ENCODE measurements at places on chromosomes 12 and 14.

DNA sequence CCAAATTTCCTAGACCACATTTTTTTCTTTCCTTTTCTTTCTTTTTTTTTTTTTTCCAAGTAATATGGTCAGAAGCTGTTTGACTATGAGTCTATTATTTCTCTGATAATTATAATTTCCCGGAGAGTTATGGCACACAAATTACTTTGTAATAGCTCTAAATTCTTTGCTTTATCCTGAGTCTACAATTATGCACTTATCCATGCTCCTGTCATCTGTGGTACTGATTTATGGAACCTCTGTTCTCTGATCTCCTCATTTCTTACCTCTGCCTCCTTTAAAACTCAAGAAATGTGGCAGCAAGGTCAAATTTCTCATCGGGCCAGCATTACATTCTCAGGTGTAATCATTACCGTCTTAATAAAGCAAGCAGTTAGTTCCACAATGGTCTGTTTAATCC is 282.1 kb downstream of the PAWR start:
- DNase-seq, result no peak

- DNase-seq, result no peak
Measured at GRCh38 chr14:39548358-39548757, 116.1 kb upstream of the FBXO33 start.

GRCh38 chr14:78202163-78202562 is 32.0 kb downstream of the NRXN3 start:
- DNase-seq, result no peak

- no peak for DNase-seq
Measured at GRCh38 chr12:4323396-4323795, 2.4 kb downstream of the TIGAR start.

DNA sequence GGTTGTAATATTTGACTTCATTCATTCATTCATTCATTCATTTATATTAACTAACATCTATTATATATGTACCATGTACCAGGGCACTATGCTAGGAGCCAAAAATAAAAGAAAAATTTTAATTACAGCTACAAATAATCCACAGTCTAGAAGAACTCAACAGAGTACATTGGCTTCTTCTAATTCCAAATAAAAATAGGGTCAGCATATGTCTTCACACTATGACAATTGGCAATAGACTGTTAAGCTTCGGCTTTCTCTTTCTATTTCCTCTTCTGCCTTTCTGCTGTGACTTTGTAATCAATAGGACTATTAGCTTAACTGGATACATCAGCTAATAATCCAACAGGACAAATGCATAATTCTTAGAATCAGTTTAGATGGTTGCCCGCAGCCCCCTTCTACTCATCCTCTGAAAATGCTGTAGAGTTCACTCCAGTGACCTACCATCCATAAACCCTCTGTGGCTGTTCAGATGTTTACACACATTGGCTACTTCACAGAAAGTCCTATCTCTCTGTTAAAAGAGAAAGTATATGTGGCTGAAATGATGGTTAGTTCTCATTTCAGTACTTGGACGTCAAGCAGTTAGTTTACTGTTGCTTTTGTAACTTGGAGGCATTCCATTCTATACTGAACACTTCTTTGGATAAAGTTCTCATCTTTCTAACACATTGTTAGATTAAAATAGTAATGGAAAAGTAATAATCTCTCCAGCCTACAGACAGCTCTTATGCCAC is 445.5 kb upstream of the GARIN6 start:
- no peak for DNase-seq

- no peak for DNase-seq
Measured at GRCh38 chr14:20970647-20970982, 15.3 kb downstream of the RNASE2 start.

DNA sequence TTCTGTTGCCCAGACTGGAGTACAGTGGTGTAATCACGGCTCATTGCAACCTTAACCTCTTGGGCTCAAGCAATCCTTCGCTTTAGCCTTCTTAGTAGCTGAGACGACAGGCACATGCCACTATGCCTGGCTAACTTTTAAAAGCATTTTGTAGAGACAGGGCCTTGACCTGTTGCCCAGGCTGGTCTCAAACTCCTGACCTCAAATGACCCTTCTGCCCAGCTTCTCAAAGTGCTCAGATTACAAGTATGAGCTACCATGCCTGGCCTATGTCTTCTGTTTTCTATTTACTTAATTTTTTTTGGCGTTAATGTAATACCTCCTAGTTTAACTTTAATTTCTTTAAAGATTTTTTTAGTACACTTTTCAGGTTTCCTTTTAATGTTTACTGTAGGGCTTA is 20.6 kb upstream of the KLRF1 start:
- DNase-seq, result no peak

GRCh38 chr14:68796418-68797101 is 3.7 kb upstream of the ZFP36L1 start:
- DNase-seq, result no peak

DNA sequence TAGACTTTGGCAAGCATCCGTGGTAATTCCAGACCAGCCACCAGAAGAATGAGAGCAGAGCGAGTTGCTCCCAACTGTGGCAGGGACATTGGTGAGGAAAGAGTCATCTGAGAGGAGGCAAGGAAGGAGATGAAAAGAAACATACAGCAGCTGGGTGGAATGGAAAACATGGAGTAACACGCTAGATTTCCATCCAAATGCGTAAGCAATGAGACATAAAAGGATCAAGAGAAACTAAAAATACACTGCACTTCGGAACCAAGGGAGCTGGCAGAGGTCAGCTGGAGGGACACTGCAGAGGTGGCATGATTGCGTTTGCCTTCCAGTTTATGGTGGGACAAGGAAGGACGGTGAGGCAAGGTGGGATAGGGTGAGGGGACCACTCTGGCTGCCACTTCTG is 82.9 kb downstream of the DDX51 start:
- DNase-seq, result no peak

GRCh38 chr12:16939871-16940306 is 333.9 kb upstream of the LMO3 start:
- DNase-seq, result no peak

- no peak for DNase-seq
Measured at GRCh38 chr12:29769162-29769858, 14.4 kb downstream of the TMTC1 start.

DNA sequence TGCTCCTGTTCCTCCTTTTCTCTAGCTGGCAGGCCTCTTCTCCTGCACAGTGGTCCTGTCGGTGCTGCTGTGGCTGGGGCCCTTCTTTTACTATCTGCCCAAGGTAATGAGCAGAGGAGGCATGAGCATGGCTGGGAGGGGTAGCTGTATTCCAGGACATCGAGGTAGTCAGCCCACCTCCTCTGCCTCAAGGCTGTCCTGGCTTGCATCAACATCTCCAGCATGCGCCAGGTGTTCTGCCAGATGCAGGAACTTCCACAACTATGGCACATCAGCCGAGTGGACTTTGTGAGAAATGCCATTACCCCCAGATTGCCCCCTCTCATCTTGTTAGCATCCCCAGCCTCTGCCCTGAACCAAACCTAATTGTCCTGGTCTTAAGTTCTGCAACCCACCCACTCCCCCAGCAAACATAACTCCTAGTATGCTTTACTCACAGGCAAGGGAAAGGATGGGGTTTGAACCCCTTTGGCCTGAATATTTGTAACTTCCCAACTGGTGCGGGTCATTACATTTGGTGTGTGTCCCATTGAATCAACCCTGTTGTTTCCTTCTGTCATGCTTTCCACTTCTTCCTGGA is 9.1 kb downstream of the B4GALNT1 start:
- DNase-seq, result no peak

DNA sequence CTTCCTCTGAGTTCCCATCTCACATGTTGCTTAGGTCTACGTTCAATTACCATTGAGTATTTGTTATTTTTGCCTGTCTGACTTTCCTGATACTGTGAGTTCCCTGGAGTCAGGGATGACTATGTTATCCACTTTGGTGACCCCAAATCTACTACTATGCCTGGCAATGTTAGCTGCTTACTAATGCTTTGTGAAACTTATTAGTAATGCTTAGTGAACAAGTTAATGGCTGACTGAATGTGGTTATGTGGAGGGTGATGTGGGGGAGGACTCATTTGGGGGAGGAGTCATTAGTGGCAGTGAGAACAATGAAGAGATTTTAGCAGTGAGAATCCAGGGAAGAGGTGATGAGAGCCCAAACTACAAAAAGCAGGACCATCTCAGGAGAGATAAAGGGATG is 121.6 kb downstream of the KTN1 start:
- no peak for DNase-seq

GRCh38 chr14:92651106-92651757 is 97.2 kb downstream of the LGMN start:
- peak; percentile 55 for DNase-seq

GRCh38 chr14:100640471-100641273 is 53.5 kb upstream of the BEGAIN start:
- DNase-seq, result peak; percentile 46

DNA sequence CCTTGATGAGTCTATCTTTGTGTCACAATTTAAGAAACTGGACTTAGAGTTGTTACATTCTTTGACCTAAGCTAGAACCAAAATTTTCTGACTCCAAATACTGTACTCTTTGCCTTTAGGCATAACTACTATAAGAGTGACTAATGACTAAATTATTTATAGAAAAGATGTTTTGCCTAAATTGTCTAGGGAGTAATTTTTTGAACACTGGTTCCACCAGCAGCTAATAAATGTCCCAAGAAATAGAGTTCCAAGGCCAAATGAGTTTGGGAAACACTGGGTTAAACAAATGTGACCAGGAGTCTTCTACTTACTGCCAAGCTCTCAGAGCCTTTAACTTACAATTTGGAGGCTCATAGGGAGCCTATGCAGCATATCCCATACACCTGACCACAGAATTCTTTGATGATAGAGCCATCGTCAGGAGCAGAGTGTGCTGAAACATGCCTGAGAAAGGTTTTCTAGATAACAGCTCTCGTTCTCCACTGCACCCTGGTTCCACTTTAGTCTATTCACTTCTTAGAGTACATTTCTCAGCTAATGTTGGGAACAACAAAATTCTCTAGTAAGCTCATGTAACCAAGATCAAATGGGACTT is 215.9 kb upstream of the HMGA2 start:
- DNase-seq, result no peak

GRCh38 chr14:93971635-93972027 is 4.7 kb downstream of the ASB2 start:
- no peak for DNase-seq

DNA sequence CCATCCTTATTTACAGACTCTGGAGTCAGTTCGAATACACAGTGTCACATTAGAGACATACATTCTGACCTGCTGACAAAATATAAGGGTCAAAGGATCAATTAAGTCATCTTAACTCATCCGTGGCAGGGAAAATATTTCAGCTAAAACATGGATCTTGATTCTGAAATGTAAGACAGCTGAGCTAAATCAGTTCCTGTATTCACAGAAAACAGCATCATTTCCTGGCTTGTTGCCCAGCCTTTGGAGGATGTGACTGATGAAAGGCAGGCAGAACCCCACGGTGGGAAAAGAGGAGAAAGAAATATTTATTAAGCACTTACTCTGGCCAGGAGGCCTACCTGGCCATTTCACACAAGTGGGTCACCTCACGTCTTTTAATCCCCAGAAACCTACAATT is 101.9 kb downstream of the GAS2L3 start:
- DNase-seq, result no peak

DNA sequence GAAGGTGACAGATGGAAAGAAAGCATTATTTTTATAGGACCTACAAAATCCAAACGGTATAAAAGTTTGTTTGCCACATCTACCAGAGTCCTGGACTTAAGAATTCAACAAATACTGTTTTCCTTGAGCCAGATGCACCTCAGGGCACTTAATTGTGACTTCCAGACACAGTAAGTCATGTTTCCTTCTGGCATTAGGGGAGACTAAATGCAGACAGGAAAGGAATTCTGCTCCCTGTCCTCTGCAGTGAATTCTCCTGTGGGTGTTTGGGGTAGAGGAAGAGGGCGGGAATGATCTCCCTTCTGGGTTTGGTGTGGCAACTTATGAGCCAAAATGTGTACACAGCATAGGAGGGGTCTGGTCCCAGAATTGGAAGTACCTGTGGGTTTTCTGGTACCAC is 93.9 kb upstream of the ZDHHC17 start:
- DNase-seq, result no peak

DNA sequence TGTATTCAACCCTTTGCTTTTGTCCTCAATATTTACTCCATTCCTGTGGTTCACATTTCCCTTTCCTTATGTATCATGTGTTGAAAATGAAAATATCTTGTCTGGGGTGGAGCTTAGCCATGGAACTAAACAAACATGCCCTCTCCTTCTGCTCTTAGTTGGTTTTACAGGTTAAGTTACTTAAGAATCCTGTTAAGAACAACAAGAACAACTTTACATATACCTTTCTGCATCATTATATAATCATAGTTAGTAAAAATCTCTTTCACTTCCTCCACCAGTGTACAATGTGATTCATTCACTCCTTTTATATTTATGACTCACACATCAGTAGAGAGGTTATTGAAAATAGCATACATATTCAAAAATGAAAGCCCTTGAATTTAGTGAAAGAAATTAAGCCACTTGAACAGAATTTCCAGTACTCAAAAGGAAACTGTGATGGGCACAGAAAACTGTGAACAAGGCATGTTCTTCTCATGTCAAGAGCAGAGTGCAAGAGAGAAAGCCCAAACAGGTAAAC is 307.7 kb downstream of the CCDC91 start:
- no peak for DNase-seq

DNA sequence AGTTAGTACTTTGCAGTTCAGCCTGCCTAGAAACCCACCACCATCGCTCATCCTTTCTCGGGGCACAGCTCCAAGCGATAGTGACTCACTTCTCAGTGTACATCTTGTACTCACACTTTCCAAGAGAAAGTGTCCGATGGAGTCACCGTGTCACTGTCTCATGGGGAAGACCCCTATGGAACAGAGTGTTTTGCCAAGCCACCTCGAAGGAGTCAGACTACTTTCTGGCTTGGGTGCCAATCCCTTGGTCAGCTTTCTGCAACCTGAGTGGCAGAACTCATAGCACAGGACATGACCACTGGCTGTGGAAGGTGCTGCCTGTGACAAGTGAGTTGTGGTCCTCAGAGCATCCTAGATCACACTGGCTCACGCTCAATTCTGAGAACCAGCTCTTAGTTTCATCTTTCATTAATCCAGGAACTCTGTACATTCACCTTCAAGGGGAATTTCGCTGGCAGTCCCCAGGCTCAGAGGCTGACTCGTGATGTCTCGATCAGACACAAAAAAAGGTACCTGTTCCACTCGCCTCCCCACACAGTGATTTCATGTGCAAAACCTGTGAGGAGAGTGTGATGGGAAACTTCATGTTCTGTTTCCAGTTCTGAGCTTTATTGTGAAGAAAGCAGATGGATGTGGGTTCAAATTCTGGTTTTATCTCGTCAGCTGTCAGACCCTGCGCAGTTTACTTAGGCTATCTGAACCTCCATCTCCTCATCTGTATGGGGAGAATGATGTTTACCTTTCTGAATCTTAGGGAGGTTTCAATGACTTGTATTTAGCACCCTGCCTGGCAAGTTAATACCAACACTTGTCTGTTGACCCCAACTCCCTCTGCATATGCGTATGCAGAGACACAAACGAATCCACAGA is 127.3 kb upstream of the CCND2 start:
- no peak for DNase-seq

DNA sequence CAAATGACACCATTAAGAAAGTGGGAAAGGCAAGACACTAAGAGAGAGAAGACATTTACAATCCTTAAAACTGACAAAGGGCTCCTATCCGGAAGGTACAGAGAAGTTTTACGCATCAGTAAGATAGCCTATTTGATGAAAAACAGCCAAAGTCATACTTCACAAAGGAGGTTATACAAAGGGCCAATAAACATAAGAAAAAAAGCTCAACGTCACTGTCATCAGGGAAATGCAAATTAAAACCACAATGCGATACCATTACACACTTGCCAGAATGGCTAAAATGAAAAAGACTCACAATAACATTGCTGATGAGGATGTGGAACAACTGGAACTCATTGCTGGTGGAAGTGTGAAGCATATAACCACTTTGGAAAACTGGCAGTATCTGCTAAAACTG is 168.6 kb upstream of the FAR2 start:
- DNase-seq, result no peak
